ENCODE measurements at places on chromosomes 13 and 19.

DNA sequence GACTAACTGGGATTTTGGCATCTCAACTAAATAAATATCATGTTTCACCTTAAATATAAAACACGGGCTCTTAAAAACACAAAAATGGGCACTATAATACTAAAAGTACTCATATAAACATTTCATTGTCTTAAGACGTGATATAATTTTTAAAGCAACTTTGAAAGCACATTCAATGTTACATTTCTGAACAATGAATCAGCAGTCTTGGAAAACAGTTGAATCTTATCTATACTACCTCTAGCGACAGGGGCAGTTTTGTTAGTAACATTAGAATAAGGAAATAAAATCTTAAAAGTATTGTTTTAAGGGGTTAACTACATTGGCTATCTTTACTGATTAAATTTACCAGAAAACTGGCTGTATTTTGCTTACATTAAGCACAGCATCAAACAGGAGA, 156.9 kb downstream of the UGGT2 start:
- DNase-seq: no peak

- DNase-seq: peak; percentile 99
Observed at GRCh38 chr19:12945479-12946091, at the start of gene RAD23A. RAD23A (plus strand) TSS chr19:12945862; CDS start chr19:12945949, 87 bp downstream.

DNA sequence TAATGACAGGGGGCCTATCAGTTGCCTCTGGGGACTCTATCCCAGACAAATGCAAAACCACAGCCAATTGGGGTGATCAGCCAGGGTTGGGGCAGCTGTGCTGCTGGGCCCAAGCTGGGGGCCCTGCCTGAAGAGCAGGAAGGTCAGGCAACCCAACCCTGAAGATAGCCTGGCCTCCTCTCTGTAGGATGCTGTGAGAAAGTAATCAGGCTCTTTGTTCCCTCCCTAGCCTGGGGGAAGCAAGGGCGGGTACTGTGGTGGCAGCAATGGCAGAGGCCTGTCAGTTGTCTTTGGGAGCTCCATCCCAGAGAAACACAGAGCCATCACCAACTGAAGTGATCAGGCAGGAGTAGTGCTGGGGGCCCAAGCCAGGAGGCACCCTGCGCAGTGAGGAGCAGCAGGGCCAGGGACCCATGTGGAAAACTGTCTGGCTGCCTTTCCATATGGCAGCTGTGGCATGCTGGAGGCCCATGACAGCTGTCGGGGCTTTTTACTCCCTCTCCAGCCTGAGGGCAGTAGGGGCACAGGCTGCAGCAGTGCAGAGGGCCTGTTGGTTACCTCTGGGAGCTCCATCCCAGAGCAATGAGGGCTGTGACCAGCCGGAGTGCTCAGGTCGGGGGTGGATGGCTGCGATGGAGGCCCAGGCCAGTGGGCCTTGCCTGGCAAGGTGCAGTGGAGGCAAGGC, 73.6 kb upstream of the ATP12A start:
- no peak for DNase-seq

DNA sequence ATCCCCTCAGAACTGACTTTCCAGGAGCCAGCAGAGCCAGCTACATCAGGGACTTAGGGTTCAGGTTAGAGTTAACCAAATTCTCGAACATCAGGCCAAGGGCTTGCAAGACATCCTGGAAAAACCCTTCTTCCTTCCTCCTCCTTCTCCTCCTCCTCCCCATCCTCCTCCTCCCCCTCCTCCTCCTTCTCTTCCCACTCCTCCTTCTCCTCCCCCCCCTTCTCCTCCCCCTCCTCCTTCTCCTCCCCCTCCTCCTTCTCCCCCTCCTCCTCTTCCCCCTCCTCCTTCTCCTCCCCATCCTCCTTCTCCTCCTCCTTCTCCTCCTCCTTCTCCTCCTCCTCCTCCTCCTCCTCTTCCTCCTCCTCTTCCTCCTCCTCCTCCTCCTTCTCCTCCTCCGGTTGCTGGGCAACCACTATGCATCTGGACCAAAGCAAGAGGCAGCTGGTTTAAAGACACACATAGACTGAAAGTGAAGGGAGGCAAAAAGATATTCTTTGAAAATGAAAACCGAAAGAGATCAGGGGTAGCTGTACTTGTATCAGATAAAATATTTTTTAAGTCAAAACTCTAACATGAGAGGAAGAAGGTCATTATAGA, 5.9 kb upstream of the CCL25 start:
- DNase-seq: no peak

DNA sequence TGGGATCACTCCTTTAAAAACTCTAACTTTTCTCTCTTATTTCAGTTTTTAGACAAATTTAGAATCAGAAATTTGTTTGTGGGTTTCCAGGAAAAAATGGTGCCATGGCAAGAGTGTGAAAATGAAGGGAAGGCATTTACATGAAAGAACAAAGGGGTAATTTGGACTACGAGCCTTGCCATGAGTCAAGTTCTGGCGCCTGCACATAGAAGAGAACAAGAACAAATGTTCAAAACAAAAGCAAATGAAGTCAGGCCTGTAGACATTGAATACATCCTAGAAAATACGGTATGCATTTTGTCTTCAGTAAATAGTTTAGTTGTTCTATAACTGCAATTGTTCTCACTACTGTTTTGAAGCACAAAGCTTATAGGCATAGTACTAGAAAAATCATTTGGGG, 1390.5 kb downstream of the EFNB2 start:
- DNase-seq: no peak

- no peak for DNase-seq
Observed at GRCh38 chr19:3115411-3115810, 20.4 kb upstream of the GNA15 start.

GRCh38 chr19:4555657-4556561, 3.6 kb downstream of the SEMA6B start:
- no peak for DNase-seq

DNA sequence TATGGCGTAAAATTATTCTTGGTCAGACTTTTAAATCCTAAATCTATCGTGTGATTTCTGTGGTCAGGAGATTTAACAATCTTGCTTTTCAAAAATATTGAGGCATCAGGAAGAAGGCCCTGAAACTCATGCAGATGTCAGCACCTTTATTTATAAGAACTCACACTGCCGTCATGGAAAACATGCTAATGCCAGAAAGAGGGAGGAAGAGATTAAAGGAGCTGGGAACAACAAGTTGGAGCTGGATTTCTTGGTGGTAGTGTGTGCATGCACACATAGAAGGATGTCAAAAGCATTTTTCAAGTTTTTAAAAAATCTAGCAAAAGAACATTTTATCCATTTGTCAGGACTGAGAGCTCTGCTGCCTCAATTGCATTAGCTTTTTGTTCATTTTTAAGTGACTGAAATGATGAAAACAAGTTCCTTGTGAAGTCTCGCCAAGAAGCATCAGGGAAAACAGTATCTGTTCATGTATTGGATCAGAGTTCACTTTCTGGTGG, 342.5 kb downstream of the SPRY2 start:
- no peak for DNase-seq

- DNase-seq: no peak
Observed at GRCh38 chr13:43697323-43697722, 89.4 kb downstream of the ENOX1 start.

DNA sequence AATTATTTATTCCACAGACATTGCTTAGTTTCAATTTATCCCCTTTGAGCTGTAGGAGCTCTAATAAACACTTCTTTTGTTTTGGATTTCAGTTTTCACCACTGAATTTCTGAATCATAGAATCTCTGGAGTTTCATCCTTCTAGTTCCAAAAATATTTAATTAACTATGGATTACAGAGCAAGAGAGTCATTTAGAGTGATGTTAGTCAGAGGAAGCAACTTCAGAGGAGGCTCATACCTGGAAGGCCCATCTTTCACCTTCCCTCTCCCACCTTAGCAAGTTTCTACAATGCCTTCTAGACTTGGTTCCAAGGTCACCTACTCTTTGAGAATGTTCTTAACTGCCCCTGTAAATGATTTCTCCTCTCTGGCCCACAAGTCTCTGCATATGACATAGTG, 353.2 kb downstream of the SPRY2 start:
- DNase-seq: no peak

DNA sequence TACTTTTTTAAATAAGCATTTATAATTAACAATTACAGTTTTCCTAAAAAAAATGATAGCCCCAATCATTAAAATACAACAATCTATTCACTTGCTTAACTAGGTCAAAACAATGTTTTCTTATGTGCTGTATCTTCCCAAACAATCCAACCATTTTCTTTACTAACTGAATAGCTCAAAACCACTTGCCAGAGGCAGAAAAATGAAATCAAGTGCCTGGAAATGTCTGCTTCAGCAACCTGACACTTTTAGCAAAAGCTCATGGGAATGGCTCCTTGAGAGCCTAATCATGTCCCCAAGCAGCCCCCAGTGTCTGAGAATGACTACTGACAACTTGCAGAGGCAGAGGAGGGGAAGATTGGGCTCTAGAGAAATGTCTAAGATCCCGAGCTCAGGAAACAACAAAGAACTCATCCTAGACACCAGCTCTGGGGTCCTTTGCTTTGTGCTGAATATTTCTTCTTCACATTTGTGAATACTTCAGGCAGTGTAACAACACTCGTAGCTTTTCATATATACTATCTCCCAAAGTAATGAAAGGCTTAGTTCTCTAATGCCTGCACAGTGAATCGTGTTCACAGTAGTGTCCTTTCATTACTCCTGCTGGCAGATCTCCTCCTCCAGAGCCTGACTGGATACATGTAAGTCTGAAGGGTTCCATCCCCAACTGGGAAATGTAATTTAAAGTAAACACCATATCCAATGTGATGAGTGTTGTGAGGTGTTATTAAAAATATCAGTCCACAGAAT, 280.0 kb downstream of the LHFPL6 start:
- DNase-seq: no peak

DNA sequence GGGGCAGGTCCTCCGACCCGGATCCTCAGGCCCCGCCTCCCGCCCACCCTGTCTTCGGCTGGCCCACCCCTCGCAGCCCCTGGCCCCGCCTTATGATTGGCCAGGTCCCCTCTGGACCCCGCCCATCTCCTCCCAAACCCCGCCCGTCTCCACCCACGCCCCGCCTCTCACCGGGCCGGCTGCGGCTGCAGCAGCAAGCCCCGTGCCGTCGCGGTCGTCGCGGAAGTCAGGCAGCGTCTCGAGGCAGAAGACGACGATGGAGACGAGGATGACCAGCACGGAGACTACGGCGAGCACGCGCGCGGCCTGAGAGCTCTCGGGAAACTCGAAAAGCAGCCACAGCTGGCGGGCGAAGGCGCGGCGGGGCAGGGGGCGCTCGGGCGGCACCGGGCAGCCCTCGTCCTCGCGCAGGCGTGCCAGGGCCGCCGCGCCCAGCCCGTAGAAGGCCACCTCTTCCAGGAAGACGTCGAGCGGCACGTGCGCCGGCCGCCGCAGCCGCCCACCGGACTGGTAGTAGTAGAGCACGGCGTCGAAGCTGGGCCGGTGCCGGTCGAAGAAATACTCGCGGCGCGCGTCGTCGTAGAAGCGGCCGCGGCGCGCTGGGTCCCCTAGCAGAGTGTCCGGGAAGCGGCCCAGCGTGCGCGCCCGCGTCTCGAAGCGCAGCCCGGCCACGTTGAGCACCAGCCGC, 495 bp downstream of the KCNA7 start:
- peak; percentile 11 for DNase-seq
